NT2/D1 (cell line): ENCODE measurements at places on chromosomes 16 and 17.
A peak's percentile ranks its signal among the peaks of the same experiment; 100 is the strongest.

GRCh38 chr16:72468582-72468981 is 296.6 kb upstream of the PMFBP1 start:
- no peak for DNase-seq

DNA sequence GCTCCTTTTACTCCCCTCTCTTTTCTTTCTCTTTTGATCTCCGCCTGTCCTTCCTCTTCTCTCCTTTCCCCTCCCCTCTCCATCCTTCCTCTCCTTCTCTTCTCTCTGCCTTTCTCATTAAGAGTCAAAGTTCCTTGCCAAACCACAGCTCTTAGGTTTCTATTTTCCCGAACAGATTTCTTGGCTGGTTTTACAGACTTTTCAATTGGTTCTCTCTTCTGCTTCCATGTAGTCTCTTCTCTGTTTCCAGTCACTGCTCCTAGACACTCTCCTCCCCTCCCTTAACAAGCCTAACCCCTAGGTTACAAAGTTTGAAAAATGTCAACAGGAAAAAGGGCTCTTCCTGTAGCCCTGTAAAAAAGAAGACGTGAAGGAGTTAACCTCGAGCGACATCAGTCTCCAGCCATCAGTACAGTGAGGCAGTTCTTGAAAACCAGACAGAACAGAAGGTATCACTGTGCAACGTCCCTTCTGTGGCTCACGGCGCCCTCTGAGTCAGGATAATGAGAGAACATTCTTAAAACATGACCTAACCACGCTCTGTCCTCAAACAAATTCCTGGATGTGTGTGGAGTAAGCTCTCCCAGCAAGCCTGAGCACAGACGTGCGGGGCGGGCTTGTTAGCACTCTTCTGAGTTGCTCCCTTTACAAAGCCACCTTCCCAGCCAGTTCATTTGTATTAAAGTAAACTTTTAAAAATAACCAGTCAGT is 11.6 kb upstream of the MARCHF10 start:
- peak; percentile 58 for DNase-seq

DNA sequence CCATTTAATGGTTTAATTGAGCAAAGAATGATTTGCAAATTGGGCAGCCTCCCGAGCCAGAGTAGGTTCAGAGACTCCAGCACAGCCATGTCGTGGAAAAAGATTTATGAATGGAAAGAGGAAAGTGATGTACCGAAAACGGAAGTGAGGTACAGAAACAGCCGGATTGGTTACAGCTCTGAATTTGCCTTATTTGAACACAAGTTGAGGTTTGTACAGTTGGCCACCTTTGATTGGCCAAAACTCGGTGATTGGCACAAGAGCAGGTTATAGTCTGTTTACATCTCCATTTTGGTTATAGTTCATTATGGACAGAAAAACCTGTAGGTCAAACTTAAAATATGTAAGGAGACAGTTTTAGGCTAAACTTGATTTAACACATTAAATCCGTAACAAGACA is 44.5 kb downstream of the TENT4B start:
- no peak for DNase-seq

DNA sequence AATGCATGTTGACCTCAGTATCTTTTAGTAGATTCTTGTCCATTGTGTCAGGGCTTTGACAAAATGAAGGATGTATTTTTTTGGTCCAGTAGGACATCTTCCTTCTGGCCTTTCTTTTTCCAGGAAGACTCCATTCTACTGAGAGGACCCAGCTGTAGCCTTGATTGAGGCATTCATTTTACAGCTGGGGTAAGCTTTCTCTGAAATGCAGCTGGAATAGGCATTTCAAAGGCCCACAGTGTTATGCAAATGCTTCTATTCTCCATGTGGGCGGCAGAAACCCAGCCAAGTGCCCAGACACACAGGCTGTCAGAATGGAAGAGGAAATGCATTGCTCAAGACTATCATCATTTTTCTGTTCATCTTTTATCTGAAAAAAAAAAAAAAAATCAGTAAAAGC is 629.0 kb upstream of the CDH8 start:
- DNase-seq = peak; percentile 66

DNA sequence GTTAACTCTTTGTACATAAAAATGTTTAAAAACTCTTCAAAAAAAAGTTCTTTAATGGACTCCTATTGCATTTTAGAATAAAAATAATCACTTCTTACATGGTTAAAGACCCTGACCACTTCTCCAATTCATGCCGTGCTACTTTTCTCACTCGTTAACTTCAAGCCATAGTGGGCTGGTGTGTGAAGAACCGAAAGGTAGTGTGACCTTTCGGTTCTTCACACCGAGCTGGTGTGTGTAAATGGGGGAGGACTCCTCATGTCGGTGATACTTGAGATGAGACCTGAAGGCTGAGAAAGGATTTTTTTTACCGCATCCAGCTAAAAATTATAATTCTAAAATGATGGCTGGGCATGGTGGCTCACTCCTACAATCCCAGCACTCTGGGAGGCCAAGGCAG is 22.1 kb downstream of the RFFL start:
- DNase-seq = no peak

DNA sequence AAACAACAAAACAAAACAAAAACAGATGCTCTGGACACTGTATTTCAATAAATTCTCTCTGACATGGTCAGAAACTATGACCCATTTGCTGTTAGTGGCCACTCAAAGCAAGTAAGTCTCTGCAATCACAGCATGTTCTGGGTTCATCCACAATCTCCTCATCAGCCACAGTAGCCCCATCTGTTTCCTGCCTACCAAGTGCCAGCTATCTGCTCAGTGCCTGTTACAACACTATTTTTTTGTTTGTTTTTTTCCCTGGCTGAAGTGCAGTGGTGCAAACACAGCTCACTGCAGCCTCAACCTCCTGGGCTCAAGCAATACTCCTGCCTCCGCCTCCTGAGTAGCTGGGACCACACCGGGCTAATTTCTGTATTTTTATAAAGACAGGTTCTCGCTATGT is 137.9 kb downstream of the SOX9 start:
- no peak for DNase-seq

GRCh38 chr17:81406117-81406953 is 11.1 kb downstream of the BAHCC1 start:
- no peak for DNase-seq

DNA sequence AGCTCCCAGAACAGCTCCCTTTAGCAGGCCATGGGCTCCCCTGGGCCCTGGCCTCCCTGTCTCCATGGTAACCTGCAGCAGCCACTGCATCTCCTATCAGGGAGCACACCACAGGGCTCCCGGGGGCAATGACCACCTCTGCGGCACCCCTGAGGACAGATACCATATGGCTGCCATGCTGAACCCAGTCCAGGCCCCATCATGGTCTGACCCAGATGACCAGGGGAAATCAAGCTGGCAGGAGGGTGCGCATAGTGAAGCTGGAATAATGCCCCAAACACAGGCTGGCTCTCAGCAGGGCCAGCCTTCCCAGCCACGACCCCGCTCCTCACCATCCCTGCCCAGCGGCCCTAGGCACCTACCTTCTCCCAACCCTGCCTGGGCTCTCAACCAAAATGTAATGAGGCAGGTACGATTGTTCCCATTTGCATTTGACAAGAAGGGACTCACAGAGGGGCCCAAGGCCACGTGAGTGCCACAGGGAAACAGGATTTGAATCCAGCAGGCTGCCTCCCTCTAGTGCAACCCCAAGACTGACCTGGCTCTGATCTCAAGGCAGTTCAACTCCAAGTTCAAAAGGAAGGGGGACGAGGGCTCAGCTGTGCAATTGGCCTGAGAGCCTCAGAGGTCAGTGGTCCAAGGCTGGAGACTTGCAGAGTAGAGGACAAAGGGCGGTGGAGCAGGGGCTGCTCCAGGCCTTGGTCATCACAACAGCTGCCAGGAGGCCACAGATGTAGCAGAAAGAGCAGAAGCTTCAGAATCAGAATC is 2.4 kb downstream of the RUNDC3A start:
- DNase-seq = no peak
